IMR-90 (cell line): ENCODE measurements at places on chromosomes 1 and 21. TPM values are rescaled to one million over a fixed set of nuclear protein-coding genes. Genes with fewer than 3 reads are reported as not detected.

DNA sequence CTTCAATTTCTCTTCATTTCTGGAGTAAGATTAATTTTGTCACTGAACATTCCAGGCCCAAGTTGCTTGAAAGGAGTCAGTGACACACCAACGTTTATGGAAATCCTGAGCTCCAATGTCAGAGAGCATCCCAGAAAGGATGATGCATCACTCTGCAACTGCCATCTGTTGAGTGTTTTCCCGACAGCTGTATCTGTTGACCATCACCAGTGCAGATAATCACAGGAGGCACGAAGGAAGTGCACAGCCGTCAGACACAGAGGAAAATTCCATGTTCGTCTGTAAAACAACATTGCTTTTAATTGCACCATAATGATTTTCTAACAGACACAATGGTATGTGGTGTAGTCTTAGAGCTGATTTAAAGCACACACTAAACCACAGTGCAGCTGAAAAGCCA lies 376.7 kb upstream of the ADGRL2 start:
- DNase-seq: peak; percentile 8

GRCh38 chr1:19128968-19129514 lies 81.0 kb downstream of the UBR4 start:
- no peak for DNase-seq

DNA sequence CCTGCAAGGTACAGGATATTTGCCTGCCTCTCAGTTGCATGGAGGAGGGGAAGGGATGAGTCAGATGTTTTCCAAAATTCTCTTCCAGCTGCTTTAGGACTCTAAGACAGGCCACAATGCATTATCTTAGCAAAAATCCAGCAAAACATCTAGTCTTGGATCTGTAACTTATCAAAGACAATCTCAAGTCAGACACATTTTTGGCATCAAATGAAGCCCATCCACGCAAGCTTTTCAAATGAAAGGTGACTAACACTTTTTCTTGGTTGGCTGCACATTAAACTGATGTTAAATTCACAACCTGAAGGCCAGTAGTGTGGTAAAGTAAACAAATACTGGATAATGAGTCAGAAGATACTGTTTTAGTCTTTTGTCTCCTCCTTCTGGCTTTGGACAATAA lies 21.3 kb downstream of the FAM78B start:
- no peak for DNase-seq

- DNase-seq: no peak
These were observed 38.8 kb downstream of the WNT4 start for GRCh38 chr1:22104094-22104493.

GRCh38 chr1:107963008-107963407 lies 2.0 kb downstream of the VAV3 start:
- DNase-seq: no peak

- no peak for DNase-seq
These were observed 83.5 kb downstream of the NPHP4 start for GRCh38 chr1:5908461-5909375.

GRCh38 chr1:90358448-90358847 lies 358.7 kb downstream of the BARHL2 start:
- no peak for DNase-seq

GRCh38 chr1:54453509-54453908 lies 47.3 kb upstream of the SSBP3 start:
- no peak for DNase-seq

GRCh38 chr1:113035086-113035485 lies 37.9 kb upstream of the LRIG2 start:
- DNase-seq: no peak

- no peak for DNase-seq
These were observed 25.5 kb upstream of the GRHL3 start for GRCh38 chr1:24293392-24294227.

GRCh38 chr1:212774584-212774983 lies 17.0 kb downstream of the NSL1 start:
- peak; percentile 55 for DNase-seq

DNA sequence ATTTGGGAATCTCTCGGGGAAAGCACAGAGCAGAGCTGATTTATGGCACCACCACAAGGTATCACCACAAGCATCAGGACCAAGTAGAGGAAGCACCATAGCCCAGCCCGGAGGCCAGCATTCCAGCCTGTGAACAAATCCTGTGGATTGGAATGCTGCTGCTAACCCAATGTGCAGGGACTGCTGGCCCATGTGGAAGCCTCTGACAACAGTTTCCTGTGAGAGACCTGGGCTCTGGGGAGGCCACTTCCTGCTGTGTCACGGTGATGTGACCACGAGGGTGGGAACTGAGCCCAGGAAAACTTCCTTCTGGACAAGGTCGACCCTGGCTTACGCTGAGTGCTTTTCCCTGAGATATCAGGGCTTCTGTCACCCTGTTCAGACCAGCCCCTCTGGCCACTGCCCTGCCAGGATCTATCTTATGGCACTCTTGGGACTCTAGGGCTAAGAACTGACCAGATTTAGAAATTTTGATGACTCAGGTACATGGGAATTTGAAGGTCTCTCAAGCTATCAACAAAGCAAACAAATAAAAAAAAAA lies 88.3 kb upstream of the NGF start:
- peak; percentile 91 for DNase-seq

GRCh38 chr1:5554111-5554510 lies 438.1 kb downstream of the NPHP4 start:
- no peak for DNase-seq

DNA sequence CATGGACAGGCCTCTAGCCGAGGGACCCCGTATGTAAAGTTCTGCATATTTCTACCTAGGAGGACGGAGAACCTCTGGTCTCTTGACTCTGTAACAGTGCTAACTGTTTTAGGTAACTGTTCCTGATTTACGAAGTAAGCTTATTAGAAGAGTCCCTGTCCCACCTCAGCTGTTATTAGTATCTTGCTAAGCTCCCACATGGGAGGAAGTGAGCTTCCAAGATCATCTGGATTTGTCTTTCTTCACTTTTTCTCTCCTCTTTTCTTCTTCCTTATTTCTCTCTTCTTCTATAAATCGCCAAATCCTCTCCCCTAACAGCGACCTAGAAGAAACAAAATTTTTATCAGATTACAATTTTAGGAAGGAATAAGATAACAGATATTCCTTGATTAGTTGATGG lies 4.4 kb downstream of the CD53 start:
- DNase-seq: no peak

GRCh38 chr1:154499446-154499845 lies 2.6 kb upstream of the TDRD10 start:
- DNase-seq: no peak

GRCh38 chr1:46342084-46342656 lies 1.6 kb downstream of the NSUN4 start:
- peak; percentile 55 for DNase-seq

DNA sequence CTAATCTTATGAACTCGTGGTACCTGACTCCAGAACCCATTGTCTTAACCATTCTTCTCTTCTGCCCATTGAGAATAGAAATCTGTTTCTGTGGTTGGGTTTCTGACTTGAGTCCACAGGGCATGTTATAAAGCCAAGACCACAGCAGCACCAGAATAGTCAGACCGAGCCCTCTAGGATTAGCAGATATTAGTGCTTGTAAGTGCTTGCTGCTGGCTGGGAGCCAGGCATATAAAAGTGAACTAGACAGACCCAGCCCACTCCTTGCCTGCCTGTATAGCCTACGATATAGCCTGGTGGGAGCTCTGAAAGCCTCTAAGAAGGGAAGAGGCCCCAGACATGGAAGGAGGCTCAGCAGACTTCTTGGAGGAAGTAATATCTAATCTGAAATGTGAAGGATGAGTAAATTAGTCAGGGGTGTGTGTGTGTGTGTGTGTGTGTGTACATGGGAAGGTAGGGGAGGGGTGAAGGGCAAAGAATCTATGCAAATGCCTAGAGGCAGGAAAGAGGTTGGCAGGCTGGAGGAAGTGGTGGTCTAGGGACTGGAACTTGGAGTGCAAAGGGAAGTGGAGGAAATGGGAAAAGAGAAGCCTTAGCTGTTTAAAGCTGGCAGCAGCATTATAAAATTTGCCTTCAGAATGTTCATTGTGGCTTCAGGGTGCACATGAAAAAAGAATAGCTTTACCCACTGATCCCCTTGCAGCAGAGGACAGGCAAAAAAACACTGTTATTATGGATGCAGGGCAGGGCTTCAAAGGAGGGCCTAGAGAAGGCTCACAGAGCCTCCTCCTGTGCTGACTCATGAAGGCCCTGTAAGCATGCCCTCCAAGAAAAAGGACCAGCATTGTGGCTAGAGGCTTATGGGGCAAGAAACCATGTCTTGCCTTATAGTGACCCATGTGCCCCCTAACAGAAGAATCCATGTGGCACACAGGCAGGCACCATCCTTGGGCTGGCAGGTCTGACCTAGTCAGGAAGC lies 169.2 kb downstream of the LMX1A start:
- DNase-seq: no peak

- peak; percentile 45 for DNase-seq
These were observed 178.0 kb downstream of the ZNF281 start for GRCh38 chr1:200231787-200232231.

- no peak for DNase-seq
These were observed 39.0 kb downstream of the TENT5C start for GRCh38 chr1:117644696-117645311.

- peak; percentile 80 for DNase-seq
These were observed 321.0 kb upstream of the SNX7 start for GRCh38 chr1:98340511-98340910.

The CDK18 gene
- 0.18 and 0.28 TPM in 2 replicates for total RNA-seq

The C1QTNF12 gene
- 0.36 TPM in 1 of 2 replicates, not detected in the other for total RNA-seq

The KCNC4 gene
- total RNA-seq: 0.18 and 0.28 TPM in 2 replicates

The PPFIA4 gene
- total RNA-seq: 3.6 and 5.4 TPM in 2 replicates

The FHAD1 gene
- not detected in 2 replicates for total RNA-seq

The ZBTB8A gene
- total RNA-seq: 6.1 and 7.5 TPM in 2 replicates

The PTAFR gene
- total RNA-seq: under 0.01 and 0.18 TPM in 2 replicates

The NTMT2 gene
- not detected in 2 replicates for total RNA-seq

The TFF3 gene
- not detected in 2 replicates for total RNA-seq

The KRTAP21-2 gene
- total RNA-seq: not detected in 2 replicates
